ENCODE measurements at places on chromosomes 2 and 18.
A peak's percentile ranks its signal among the peaks of the same experiment; 100 is the strongest.

DNA sequence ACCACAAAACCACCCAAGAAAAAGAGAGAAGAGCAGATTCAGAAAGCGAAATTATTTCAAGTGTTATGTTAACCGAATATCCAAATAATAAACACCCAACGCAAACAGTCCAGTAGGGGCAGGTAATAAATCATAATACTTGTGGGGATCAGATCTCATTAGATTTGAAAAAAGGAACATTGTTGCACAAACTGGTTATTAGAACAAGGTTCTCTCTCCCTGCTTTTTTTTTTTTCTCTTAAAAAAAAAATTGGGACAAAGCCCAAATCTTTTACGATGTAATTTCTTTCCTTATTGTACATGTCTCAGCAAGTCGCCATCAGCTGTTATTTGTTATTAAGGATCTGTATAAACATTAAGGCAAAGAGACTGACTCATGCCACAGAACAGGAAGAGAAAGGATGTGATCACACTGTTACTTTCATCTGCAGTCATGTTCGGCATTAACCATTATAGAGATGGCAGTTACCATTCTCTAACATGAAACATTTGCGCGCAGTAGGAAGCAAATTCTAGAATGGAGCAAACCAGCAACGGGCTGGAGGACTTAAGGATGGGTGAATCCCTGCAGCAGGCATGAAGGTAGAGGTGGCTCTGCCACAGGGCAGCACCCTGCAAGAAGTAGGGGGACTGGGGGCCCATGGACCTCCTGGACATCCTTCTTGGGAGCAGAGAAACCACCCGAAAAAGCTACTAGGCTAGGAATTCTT, 42.0 kb downstream of the EPHA4 start:
- peak; percentile 33 for DNase-seq

GRCh38 chr2:209424199-209424701, 403 bp downstream of the MAP2 start:
- DNase-seq, result no peak

GRCh38 chr2:44456946-44457345, 95.2 kb downstream of the CAMKMT start:
- DNase-seq, result no peak

DNA sequence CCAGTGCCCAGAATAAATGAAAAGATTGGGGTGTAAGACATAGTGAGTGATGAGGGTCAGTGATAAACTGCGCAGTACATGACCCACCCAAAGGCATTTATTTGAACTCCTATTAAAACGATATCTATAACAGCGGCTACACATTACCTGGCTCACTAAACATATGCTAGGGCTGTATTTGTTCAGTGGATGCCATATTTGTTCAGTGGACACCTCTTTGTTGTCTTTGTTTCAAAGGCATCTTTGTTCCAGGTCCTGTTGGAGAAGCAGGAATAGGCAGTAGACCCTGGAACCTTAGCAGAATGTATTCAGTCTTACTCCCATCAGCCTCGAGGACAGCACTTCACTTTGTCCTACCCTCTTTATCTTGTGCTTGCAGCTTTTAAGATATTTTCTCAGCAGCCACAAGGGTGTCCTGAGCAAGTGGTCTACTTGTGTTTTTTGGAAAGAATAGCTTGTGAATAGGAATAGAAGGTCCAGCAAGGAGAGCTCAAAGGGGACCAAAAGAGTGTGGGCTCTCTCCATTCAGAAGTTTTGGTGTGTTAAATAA, 650.8 kb upstream of the FANCL start:
- DNase-seq, result no peak

DNA sequence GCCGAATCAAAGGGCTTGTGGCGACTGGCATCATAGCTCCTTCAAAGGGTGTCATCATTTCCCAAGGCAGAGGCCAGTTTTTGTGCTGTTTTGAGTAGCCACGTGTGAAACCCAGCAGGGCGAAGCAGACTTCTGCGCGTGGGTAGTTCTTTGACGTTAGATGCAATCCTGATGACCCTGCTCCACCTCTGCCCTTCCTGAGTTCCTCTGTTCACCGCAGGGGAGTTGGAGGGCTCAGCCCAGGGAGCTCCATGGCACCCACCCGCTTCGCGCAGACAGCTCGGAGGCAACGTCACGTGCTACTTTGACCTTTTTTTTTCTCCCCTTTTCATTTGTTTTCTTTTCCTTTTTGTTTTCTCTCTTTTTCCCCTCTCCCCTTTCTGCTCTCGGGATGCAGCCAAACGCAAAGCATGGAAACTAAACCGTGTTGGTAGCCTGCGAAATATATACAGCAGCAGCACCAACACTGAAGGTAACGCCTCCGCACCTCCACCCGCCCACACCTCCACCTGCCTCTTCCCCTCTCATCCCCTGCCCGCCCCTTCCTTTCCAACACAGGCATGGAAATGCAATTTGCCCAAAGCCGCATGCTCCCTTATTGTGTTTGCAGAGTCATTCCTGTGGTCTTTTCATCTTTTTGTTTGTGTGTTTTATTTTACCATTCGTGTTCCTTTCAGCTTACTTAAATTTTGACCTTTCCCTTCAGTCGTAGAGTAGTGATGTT, 153.6 kb downstream of the GBX2 start:
- no peak for DNase-seq

Data from AG04449 (cell line).